ENCODE measurements at places on chromosomes 3 and 15.

- no peak for DNase-seq
Measured at GRCh38 chr3:25473246-25473645, 45.2 kb downstream of the RARB start.

DNA sequence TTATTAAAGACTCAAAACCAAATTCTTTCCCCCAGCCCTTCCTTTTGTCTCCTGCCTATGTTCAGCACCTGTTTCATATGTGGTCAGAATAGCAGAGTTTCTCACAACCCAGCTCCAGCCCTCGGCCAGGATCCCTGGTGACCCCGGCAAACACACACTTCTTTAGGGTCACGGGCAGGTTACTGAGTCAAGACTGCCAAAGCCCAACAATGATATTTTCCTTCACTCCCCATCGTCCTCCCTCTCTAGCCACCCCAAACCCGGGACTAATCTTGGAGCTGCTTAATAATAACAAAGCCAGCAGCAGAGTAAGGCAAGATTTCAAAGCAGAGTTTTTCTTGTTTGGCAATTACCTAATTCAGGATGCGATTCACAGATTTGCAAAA lies 25.5 kb downstream of the RARB start:
- DNase-seq: no peak

- no peak for DNase-seq
Measured at GRCh38 chr3:126052196-126053058, 31.5 kb downstream of the SLC41A3 start.

DNA sequence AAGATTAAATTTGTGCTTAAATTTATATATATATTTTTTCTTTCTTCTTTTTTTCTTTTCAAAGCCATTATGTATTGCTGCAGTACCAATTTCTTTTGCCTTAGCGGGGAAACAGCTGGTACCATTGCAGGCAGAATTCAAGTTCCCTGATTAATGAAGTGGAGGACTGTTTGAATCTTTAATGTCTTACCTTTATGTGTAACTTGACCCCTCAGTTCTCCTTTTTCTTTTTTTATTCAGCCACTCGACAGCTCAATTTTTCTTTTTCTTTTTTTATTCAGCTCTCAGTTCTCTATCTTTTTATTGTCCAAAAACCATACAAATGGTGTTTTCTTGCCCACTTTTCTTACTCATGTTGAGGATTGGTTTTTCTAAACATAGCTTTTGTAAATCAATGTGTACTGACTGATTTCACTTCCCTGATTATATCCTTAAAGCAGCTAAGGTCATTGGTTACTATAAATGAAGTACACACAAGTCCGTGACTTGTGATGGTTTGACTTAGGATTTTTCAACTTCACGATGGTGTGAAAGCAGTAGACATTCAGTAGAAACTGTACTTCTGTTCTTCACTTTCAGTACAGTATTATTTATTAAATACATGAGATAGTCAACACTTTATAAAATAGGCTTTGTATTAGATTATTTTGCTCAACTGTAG lies 22.8 kb downstream of the ATP2C1 start:
- no peak for DNase-seq

GRCh38 chr15:74395319-74396145 lies 28.1 kb upstream of the CYP11A1 start:
- DNase-seq: no peak
